ENCODE measurements at places on chromosomes 16 and 17.

DNA sequence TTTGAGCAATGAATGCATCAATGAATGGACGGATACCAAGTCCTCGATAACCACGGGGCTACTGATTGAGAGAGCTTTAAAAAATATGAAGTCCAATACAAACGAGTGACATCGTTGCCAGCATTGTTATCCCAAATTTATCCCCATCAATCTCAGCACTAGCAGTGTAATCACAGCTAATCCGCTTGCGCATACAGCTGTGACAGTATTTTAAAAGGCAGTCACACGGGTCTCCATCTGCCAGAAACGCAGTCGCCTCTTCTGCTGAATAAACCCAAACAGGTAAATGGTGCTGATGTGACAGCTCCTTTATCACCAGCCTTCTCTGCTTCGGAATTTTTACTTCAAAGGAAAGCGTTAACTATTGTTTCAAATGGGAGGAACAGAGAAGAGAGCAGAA lies 311.1 kb downstream of the XYLT1 start:
- DNase-seq: no peak

DNA sequence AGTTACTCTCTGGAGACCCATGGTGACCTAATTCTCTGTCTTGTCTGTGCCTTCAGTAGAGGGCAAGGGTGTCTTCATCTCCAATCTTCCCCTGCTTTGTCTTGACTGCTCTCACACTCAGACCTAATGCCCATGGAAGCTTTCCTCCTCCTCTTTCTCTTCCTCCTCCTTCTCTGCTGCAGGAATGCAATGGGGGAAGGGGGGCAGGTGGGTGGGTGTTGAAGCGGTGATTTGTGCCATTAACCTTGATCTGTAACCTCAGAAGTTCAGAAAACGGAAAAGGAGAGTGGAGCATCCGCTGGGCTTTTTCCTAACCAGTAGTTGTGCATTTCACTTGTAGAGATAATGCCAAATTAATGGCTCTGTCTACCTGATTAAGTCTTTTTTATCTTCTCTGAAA lies 172.3 kb upstream of the CDH11 start:
- DNase-seq: no peak

GRCh38 chr17:45123930-45124796 lies 8.2 kb downstream of the PLCD3 start:
- DNase-seq: no peak

- no peak for DNase-seq
These were observed 643 bp upstream of the NPB start for GRCh38 chr17:81901167-81902022.

Data from cerebellar nuclear complex (tissue), 1 donor.